Activated naive CD8-positive, alpha-beta T cell treated with anti-CD3 and anti-CD28 coated beads, Interleukin-2, amount 10 ng/mL, durations not matched to agents 7 days and 5 days (primary cell): ENCODE measurements at places on chromosomes 11 and 22. TPM values are rescaled to one million over a fixed set of nuclear protein-coding genes. Genes with fewer than 3 reads are reported as not detected.

GRCh38 chr22:23684561-23685031, 6.2 kb upstream of the RGL4 start:
- DNase-seq: no peak
- H3K27ac ChIP-seq: no peak overlapping the region
- H3K4me1 ChIP-seq: peaks cover 8% of the 10 kb centered on the region
- H3K4me3 ChIP-seq: no peak overlapping the region

- H3K36me3 ChIP-seq: peaks cover 2% of the 10 kb centered on the region
- DNase-seq: no peak
- no peaks in the 10 kb centered on the region for H3K4me1 ChIP-seq
- no peak overlapping the region for H3K27ac ChIP-seq
- H3K27me3 ChIP-seq: peaks cover 2% of the 10 kb centered on the region
Observed at GRCh38 chr11:95520369-95521132, 269.0 kb downstream of the FAM76B start.

DNA sequence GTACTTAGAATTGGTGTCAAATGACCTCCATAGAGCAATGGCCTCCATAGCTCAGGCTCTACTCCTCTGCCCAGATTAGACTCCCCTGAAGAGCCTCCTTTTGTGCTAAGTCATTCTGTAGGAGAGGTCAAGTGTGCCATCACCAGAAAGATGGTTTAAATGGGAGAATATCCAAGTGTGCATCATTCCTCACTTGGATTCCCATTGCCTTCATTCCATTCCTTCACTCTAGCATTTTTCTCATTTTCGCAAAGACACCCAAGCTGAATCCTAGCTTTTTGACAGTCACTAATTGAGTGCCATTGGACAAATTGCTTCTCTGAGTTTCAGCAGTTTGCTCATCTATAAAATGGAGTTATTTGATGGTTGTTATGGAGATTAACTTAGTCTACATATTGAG, 16.9 kb downstream of the CLMP start:
- peaks cover 1% of the 10 kb centered on the region for H3K4me1 ChIP-seq
- peaks cover 2% of the 10 kb centered on the region for H3K36me3 ChIP-seq
- no peak overlapping the region for H3K4me3 ChIP-seq
- DNase-seq: no peak

- H3K27me3 ChIP-seq: no peaks in the 10 kb centered on the region
Observed at GRCh38 chr11:64794526-64794925, 8.5 kb downstream of the MAP4K2 start.

GRCh38 chr22:42645938-42646568, 3.1 kb downstream of the CYB5R3 start:
- no peak overlapping the region for H3K4me3 ChIP-seq
- no peaks in the 10 kb centered on the region for H3K27me3 ChIP-seq
- H3K27ac ChIP-seq: no peak overlapping the region
- peaks cover 2% of the 10 kb centered on the region for H3K36me3 ChIP-seq
- peaks cover 14% of the 10 kb centered on the region for H3K4me1 ChIP-seq
- DNase-seq: no peak

DNA sequence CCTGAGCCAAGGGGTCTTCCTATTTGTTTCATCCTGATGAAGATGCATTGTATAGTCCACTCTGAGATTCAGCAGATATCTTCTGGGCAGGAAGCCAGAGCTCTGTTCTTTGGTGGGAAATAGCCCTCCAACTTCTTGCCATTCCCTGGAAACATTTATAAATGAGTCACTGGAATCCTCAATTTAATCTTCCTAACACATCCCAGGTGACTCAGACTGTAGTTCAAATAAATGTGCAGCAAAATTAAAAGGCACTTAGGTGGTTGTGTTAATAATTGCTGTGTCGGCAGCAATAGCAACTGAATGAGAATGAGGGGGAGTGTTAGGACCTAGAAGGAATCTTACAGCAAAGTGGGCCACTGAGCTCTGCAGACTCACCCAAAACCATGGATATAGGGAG, 108.6 kb downstream of the INSC start:
- no peaks in the 10 kb centered on the region for H3K4me1 ChIP-seq
- H3K27ac ChIP-seq: no peak overlapping the region
- no peak for DNase-seq

DNA sequence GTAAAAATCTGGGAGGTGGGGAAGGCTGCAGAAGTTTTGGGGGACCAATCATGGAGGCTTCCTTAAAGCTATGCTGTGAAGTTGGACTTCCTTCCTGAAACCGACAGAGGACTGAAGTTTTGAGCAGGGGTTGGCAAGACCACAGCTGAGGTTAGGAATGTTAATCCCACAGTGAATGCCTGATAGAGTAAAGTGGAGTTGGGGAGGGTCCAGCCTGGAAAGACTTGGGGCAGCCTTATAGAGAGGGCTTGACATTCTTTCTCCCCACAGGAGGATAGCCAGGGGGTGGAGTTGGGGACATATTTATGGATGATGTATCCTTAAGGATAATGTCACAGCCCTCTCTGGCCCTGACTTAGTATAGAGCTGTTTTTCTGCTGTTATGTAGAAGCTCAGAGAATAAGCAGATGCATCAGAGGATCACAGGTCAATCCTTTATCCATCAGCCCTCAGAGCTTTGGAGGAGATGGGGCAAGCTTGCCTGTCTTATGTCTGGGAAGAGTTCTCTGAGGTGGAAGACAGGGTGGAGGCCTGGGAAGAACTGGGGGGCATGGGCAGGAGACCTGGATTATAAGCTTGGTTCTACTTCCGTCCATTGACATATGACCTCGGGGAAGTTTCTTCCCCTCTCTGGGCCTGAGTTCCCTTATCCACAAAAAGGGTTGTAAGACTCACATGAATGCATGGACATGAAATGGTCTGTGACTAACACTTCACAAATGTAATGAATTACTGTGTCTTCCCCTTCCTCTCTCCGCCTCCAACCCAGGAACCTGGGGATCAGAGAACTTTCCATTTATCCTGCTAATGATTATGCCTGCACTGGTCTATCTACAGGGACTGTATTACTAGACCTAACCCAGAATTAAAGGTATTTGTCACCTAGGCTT, 317.8 kb downstream of the MIAT start:
- H3K4me3 ChIP-seq: no peak overlapping the region
- H3K4me1 ChIP-seq: no peaks in the 10 kb centered on the region
- DNase-seq: no peak
- no peak overlapping the region for H3K27ac ChIP-seq
- no peaks in the 10 kb centered on the region for H3K36me3 ChIP-seq

DNA sequence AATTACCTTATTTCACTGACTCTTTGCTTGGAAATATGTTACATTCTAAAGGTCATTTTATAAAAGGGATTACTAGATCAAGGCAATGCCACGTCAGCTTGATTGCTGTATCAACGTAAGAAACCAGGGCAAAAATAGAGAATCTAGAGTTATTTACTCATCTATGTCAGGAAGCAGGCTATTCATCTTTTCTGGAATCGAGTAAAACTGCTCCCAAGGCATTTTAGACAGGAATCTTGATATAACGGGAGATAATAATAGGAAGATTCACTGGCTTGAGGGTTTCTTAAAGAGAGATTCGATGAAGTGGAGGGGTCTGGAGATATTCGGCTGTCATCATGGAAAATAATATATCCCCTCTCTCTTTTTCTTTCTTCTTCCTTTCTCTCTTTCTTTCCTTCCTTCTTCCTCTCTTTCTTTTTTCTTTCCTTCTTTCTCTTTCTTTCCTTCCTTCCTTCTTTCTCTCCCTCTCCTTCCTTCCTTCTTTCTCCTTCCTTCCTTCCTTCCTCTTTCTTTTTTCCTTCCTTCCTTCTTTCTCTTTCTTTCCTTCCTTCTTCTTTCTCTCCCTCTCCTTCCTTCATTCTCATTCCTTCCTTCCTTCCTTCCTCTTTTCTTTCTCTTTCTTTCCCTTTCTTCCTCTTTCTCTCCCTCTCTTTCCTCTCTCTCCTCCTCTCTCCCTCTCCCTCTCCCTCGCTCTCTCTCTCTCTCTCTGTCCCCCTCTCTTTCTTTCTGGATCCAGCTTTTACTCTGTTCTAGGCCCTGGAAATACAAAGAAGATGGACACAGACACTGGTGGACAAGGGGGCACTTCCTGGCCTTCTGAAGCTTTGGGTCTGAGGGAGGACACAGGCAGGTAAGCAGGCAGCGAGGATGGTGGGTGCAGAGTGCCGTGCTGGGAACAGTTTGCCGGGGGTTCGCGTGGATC, 18.1 kb upstream of the RASD2 start:
- DNase-seq: no peak
- no peaks in the 10 kb centered on the region for H3K4me1 ChIP-seq
- no peaks in the 10 kb centered on the region for H3K36me3 ChIP-seq
- H3K4me3 ChIP-seq: no peak overlapping the region

DNA sequence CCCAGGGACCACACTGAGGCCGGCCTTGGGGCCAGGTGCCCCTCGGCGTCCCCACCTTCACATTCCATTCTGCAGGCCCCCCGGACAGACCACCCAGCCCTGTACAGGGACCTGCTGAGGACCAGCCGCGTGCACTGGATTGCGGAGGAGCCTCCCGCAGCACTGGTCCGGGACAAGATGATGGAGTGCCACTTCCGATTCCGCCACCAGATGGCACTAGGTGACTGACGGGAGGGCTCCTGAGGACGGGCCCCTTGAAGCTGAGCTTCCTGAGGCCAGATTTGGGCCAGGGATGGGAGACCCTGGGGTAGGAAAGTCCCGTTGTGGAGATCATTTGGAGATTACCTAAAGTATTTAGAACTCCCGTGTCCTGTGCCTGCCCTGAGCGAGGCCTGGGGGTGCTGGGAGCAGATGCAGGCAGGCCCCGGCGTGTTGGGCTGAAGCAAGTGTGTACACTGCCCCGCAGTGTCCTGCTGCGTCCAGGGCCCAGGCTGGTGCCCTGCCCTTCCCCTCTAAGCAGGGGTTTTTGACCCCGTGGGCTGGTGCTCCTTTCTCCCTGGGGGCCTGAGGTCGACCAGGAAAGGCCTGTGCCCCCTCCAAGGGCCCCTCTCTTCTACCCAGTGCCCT, 20.0 kb downstream of the TRMU start:
- no peaks in the 10 kb centered on the region for H3K4me1 ChIP-seq
- H3K27me3 ChIP-seq: no peaks in the 10 kb centered on the region
- DNase-seq: peak; percentile 74

GRCh38 chr11:44526438-44526837, 39.0 kb upstream of the CD82 start:
- DNase-seq: no peak
- H3K27me3 ChIP-seq: peaks cover 12% of the 10 kb centered on the region
- no peak overlapping the region for H3K27ac ChIP-seq
- peaks cover 23% of the 10 kb centered on the region for H3K4me1 ChIP-seq

Gene OR52A1
- total RNA-seq: not detected

Gene CLDN5
- not detected for total RNA-seq

Gene GDPD4
- total RNA-seq: not detected

Gene MAPK8IP1
- total RNA-seq: 0.85 TPM

Gene PTGDR2
- total RNA-seq: 2.9 TPM

Gene HTR3B
- not detected for total RNA-seq
